ENCODE measurements at places on chromosomes 13 and 19. TPM values are rescaled to one million over a fixed set of nuclear protein-coding genes. Genes with fewer than 3 reads are reported as not detected.

TMPRSS9 gene
- total RNA-seq, result 0.11 TPM

GRCh38 chr13:25932365-25932764 is 119.5 kb downstream of the SHISA2 start:
- DNase-seq, result no peak

GRCh38 chr19:58364146-58364545 is 1.6 kb upstream of the ZNF497 start:
- DNase-seq, result no peak

ZNF582 gene
- 5.3 TPM for total RNA-seq

GRCh38 chr13:62320129-62321108 is 904.8 kb upstream of the PCDH20 start:
- DNase-seq, result peak; percentile 43

OR7G3 gene
- total RNA-seq, result not detected

ZSCAN5B gene
- not detected for total RNA-seq

Measured in urinary bladder (tissue), 4 donors.